ENCODE measurements at places on chromosomes 4 and X.

- DNase-seq, result no peak
Measured at GRCh38 chrX:37786624-37787422, 7.0 kb downstream of the CYBB start.

DNA sequence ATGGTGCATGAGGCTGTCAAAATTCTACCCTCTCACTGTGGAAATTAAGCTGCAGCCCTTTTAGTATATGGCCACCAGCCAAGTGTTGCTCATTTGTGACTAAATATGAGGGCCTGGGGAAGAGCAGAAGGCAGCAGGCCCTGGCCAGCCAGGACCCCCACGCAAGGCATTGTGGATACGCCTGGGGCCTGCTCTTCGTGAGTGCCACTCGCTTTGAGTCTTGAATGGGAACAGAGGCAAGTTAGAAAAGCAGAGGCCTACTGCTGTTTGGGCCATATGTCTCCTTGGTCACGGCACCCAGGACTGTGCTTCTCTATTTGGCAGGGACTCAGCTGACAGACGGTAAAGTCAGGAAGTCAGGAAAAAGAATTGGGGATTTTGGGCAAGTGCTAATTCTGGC, 10.9 kb downstream of the RTL5 start:
- DNase-seq, result no peak

- no peak for DNase-seq
Measured at GRCh38 chr4:176636292-176636691, 156.4 kb downstream of the VEGFC start.

DNA sequence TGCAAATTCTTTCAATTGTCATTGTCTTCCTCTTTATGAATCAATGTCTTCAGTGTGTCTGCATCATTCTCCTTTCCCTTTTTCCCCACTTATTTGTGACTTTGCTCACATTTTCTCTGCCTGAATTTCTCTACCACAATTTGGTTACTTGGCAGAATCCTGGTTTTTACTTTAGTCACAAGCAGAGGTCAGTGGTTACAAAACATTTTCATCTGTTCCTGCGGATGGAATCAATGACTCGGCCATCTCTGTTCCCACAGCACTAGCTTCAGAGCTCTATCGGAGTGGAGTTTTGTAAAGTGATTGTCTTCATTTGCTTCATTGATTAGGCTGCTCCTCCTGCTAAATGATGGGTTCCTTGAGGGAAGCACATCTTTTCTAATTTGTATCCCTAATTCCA, 501.3 kb upstream of the AADAT start:
- DNase-seq, result no peak

DNA sequence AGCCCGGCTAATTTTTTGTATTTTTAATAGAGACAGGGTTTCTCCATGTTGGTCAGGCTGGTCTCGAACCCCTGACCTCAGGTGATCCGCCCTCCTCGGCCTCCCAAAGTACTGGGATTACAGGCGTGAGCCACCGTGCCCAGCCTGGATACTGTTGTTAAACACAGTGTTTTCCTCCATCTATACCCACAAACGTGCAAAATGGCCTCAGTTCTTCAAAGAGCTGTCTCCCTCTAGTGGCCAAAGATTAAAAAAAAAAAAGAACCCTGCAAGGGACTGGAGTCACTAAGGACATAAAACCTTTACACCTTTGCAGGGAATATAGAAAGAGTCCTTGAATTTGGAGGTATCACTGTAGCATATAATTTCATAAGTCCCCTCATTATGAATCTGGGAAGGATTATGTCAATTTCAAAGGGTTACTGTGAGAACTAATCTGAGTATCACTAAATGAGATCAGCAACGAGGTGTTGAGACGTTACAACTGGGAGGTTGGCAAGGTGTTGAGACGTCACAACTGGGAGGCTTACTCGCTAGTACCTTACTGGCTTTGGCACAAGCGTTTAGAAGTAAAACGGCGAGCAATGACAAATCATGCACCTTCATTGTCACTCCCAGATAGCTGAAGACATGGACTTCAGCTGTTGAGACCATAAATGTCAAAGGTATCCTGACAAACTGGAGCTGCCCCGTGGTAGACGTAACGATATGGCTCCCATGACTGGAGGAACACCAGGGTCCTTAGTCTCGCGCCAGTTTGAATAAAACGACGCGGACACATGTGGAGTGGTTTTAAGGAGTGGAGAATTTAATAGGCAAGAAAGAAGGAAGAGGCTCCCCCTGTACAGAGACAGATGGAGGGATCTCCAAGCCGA, 33.4 kb upstream of the ENPP6 start:
- no peak for DNase-seq

DNA sequence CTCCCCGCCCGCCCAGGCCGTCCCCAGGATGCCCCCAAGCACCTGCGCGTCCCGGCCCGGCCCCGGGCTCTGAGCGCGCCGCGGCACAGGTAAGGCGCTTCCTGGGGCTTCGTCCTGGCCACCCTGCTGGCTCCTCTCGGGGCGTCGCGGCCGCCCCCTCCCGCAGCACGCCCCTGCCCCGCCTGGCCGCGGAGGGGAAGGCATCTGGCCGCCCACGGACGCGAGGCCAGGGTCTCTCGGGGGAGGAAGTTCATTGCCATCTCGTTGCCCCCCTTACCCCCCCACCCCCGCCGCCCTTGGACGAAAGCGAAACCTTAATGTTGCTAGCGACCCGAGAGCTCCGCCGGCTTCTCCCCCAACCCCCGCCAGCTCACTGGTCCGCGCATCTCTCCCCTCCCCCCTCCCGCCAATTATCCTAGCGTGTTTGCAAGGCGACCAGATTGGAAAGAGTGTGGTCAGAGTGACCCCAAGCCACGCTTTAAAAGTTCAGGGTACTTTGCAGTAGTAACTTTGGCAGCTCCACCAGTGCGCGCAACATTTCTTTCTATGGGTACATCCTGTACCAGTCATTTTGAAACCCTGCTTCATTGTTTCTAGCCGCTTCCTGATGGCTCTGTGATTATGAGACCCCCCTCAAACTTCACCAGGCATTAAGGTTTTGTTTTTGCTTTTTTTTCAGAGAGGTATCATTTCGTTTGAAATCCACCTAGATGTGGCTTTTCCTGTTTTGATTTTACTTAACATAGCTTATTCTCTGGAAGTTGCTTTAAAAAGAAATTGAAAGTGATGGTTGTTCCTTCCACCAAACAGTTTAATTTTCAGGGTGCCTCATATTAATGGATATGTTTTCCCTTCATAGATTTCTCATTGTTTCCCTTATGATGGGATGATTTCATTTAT, 626 bp downstream of the TBC1D1 start:
- peak; percentile 45 for DNase-seq

All from left hindlimb (tissue), 1 donor.